Renal cortical epithelial cell (primary cell): ENCODE measurements at places on chromosomes 7 and 10. TPM values are rescaled to one million over a fixed set of nuclear protein-coding genes. Genes with fewer than 3 reads are reported as not detected.

DDC gene
- 2.7 TPM in 1 of 2 replicates, not detected in the other for total RNA-seq

PNLIPRP2 gene
- not detected in 2 replicates for total RNA-seq

IL6 gene
- 52.3 and 84.2 TPM in 2 replicates for total RNA-seq

TAC1 gene
- 0.10 and 0.35 TPM in 2 replicates for total RNA-seq

BEND7 gene
- 24.0 and 36.4 TPM in 2 replicates for total RNA-seq

NUTM2A gene
- 0.35 and 1.5 TPM in 2 replicates for total RNA-seq

MYH16 gene
- total RNA-seq: 0.05 and 1.4 TPM in 2 replicates

PKD2L1 gene
- total RNA-seq: not detected in 2 replicates

AKR1C4 gene
- total RNA-seq: not detected in 2 replicates

EN2 gene
- total RNA-seq: 0.05 TPM in 1 of 2 replicates, not detected in the other

TSPAN15 gene
- total RNA-seq: 56.6 and 63.0 TPM in 2 replicates

RTKN2 gene
- 3.4 and 4.7 TPM in 2 replicates for total RNA-seq

NOS3 gene
- total RNA-seq: 0.15 and 0.35 TPM in 2 replicates

HOXA11 gene
- 1.7 and 5.4 TPM in 2 replicates for total RNA-seq

TRIM50 gene
- total RNA-seq: 0.05 TPM in 1 of 2 replicates, not detected in the other

CALHM1 gene
- total RNA-seq: not detected in 2 replicates

PIK3CG gene
- not detected in 2 replicates for total RNA-seq

MAGI2 gene
- total RNA-seq: 0.52 and 2.9 TPM in 2 replicates

ZNF32 gene
- 28.7 and 37.4 TPM in 2 replicates for total RNA-seq

RBM20 gene
- 0.10 TPM in 1 of 2 replicates, not detected in the other for total RNA-seq

MRC1 gene
- 0.10 and 0.17 TPM in 2 replicates for total RNA-seq

VGF gene
- total RNA-seq: 0.05 and 1.2 TPM in 2 replicates

SKIDA1 gene
- 0.69 and 2.1 TPM in 2 replicates for total RNA-seq

RET gene
- total RNA-seq: under 0.01 and 0.45 TPM in 2 replicates

PAPOLB gene
- total RNA-seq: not detected in 2 replicates

PIP gene
- not detected in 2 replicates for total RNA-seq

OR2A5 gene
- total RNA-seq: not detected in 2 replicates

TBX20 gene
- total RNA-seq: 0.15 and 0.52 TPM in 2 replicates

TYW1B gene
- 0.87 and 2.8 TPM in 2 replicates for total RNA-seq

TCF7L2 gene
- 1.6 and 5.2 TPM in 2 replicates for total RNA-seq

TMEM178B gene
- total RNA-seq: 29.7 and 87.0 TPM in 2 replicates

SPDYE1 gene
- not detected in 2 replicates for total RNA-seq

FAM241B gene
- total RNA-seq: 2.3 and 2.9 TPM in 2 replicates

CCDC146 gene
- 10.8 and 13.2 TPM in 2 replicates for total RNA-seq

PTPN20 gene
- 7.3 and 9.5 TPM in 2 replicates for total RNA-seq

PARD3 gene
- 154 and 189 TPM in 2 replicates for total RNA-seq

RPEL1 gene
- total RNA-seq: 0.17 and 0.25 TPM in 2 replicates

ZNF485 gene
- 3.3 and 5.2 TPM in 2 replicates for total RNA-seq

SUGCT gene
- total RNA-seq: 11.8 and 15.3 TPM in 2 replicates
